ENCODE measurements at places on chromosomes 13 and 19. TPM values are rescaled to one million over a fixed set of nuclear protein-coding genes. Genes with fewer than 3 reads are reported as not detected.

GRCh38 chr19:51359294-51359693 lies 6.9 kb downstream of the ETFB start:
- DNase-seq = no peak

GRCh38 chr13:50979187-50979586 lies 69.6 kb downstream of the RNASEH2B start:
- DNase-seq = no peak

GRCh38 chr13:48431431-48431830 lies 18.5 kb upstream of the LPAR6 start:
- DNase-seq = no peak

DNA sequence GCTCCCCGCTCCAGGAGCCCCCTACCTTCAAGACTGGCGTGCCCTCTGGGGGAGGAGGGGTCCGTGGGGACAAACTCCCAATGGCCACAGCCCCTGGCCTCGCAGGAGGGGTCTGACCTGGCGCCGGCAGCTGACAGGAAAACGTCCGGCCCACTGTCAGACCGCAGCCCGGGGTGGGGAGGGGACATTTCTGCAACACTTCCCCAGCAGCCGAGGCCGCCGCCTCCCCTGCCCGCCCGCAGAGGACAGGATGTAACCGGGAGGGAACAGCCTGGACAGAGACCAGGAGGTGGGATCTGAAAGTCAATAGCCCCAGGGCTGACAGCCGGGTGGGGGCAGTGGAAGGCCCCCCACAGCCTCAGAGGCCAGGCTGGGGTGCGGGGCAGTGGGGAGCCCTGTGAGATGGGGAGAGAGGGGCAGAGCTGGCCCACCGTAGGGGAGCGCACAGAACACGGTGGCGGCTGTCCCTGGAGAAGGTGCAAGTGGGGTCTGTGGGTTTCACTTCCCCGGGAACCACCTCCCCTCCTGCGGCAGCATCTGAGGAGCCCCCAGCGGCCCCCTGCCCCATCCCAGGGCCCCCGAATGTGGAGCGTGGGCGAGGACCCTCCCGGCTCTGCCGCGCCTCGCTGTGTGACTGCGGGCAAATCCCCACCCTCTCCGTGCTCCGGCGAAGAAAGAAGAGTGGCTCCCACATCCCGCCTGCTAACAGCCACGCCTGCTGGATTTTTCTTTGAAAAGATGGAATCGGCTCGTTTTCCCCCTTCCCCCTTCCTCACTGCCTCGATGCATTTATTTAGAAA lies at the start of gene PEAK3:
TSS of gene PEAK3 (minus strand) at position 114 of the 800 bp plus-strand sequence. CDS start 1,244 bp downstream, outside the sequence.
- DNase-seq = peak; percentile 54

DNA sequence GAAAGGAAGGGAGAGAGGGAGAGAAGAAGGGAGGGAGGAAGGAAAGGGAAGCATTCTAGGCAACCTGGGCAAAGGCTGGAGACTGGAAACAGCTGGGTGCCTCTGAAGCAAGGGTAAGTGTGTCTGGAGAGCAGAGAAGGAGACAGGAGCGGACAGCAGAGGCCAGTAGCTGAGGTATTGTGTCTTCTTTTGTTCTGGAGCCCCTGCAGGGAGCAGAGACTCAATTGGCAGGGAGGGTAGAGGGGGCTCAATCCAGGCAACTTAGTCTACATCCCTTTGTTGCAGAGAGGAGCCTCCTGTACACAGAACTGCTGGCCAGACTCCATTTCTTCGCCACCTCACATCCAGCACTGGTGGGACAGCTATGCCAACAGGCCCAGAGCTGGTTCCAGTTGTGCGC lies 53.2 kb downstream of the NWD1 start:
- DNase-seq = no peak

GRCh38 chr13:68976287-68976686 lies 1131.3 kb upstream of the ATXN8OS start:
- DNase-seq = no peak

GRCh38 chr19:36152019-36152351 lies 262 bp downstream of the COX7A1 start:
- no peak for DNase-seq

DNA sequence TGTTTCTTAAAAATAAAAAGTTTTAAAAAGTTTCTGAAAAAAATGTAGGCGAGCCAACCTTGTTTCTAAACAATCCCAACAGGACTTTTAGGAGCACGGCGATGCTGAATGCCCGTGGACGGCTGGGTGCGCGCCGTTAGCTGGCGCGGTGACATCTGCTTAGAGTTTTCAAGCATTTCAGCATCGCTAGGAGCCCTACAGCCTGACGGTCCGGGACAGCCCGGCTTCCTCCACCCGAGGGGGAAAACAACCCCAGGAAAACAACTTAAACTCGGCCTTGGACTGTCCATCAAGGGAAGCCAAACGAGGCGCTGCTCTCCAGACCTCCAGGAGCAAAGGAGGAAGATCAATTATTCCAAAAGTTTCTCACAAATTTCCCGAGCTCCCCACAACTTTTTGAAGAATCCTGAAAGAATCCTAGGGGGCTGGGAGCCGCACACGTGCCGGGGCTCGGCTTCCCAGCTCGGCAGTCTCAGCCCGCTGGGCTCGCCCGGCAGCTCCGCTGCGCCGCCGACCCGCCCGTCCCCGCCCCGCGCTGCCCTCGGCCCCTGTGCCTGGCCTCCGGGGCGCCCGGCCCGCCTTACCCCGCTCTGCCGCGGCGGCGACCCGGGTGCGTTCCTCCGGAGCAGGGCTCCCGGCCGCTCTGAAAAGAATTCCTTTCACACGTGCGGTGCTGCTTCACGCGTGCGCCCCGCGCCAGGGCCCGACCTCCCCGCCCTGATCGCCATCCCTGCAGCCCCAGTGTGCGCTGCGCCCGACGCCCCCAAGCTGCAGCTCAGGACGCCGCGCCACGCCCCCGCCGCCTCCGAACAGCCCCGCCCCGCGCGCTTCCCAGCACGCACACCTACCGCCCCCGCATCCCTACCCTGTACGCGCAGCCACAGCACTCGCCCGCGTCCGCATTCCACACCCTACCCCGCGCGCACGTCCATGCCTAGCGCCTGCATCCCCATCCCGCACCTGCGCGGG lies at the start of gene GJA3:
TSS of gene GJA3 (minus strand) at position 747 of the 969 bp plus-strand sequence. CDS start 17,764 bp downstream, outside the sequence.
- DNase-seq = peak; percentile 73

DNA sequence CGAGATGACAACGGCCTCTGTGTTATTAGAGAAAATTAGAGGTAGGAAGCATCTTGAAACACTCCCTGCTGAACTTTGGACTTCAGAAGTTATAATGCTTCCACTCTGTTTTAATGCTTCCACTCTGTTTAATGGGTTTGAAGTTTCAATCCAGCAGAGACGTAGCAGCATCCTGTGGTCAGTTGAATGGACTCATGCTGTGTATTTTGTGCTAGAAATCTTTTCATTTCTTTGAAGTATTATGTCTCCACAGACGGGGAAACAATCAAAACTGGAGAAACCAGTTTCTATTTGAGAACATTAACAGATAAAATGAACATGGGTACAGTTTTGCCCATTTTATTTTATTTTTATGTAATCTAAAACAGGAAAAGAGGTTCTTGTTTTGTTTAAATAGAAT lies 1736.2 kb downstream of the SLITRK5 start:
- DNase-seq = no peak

DNA sequence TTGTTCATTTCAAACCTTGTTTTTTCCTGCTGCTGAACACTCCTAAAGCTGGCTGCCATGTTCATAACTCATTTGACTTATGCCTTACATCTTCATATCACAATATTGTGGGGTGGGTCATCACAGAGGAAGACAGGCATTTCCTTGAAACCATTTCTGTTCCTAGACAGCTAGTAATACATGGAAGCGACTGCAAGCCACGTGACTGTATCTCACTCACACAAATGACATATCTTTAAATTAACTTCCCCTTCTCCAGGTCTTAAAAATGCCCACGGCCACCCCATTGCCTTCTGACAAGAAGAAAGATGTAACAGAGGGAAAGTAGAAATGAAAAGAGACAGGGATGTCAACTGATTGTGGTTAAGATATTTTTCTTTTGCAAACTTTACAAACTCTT lies 236.8 kb downstream of the LMO7 start:
- no peak for DNase-seq

DNA sequence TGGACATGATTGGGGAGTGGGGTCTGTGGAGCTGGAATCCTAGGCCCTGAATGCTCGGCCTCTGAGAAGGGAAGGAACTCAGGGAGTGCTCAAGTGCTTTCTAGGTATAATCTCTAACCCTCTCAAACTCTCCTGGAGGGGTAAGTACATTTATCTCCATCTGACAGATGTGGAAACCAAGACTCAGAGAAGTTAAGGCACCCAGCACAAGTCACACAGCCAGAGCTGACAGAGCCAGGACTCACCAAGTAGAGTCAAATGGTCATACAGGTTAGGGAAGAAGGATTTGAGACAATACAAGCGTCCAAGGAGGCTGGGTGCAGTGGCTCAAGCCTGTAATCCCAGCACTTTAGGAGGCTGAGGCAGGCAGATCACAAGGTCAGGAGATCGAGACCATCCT lies 12.9 kb upstream of the LYPD3 start:
- DNase-seq = no peak

DNA sequence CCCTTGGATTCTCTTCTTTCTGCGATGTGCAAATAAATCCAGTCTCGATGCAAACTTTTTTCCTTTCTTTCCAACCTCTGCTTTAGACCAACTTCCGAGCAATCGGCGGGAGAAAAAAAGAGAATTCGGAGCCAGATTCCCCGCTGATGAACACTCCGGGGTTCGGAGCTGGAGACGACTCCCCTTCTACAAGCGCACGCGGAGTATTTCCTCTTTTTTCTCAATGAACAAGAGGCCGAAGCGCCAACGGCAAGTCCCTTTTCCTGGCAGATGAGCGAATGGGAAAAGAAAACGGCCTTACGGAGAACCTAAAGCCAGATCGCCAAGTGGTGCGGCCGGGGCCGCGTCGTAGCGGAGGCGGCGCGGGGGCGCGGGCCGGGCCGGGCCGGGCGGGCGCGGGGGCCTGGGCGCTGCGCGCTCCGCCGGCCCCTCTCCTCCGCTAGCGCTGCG lies 250 bp downstream of the SPRY2 start:
- DNase-seq = peak; percentile 10

GRCh38 chr19:44658069-44658733 lies 13.1 kb upstream of the CEACAM19 start:
- DNase-seq = no peak

- no peak for DNase-seq
These were observed 137.1 kb downstream of the AKAP11 start for GRCh38 chr13:42409075-42409474.

The ZNF616 gene
- 12.1 TPM for total RNA-seq

The KLHL1 gene
- not detected for total RNA-seq

The SLC7A9 gene
- 0.28 TPM for total RNA-seq

The CLN5 gene
- 16.4 TPM for total RNA-seq

The VPS36 gene
- 38.8 TPM for total RNA-seq

The BEST2 gene
- total RNA-seq = not detected

The GIPR gene
- total RNA-seq = 5.9 TPM

The LPAR6 gene
- total RNA-seq = 3.3 TPM

The CGB2 gene
- 1.4 TPM for total RNA-seq

The S1PR4 gene
- 41.1 TPM for total RNA-seq
